ENCODE measurements at places on chromosomes 13 and 19.

- no peak for DNase-seq
Observed at GRCh38 chr19:49201042-49201441, 43.5 kb downstream of the TRPM4 start.

GRCh38 chr13:20826843-20827560 lies 53.2 kb upstream of the EEF1AKMT1 start:
- DNase-seq = no peak

DNA sequence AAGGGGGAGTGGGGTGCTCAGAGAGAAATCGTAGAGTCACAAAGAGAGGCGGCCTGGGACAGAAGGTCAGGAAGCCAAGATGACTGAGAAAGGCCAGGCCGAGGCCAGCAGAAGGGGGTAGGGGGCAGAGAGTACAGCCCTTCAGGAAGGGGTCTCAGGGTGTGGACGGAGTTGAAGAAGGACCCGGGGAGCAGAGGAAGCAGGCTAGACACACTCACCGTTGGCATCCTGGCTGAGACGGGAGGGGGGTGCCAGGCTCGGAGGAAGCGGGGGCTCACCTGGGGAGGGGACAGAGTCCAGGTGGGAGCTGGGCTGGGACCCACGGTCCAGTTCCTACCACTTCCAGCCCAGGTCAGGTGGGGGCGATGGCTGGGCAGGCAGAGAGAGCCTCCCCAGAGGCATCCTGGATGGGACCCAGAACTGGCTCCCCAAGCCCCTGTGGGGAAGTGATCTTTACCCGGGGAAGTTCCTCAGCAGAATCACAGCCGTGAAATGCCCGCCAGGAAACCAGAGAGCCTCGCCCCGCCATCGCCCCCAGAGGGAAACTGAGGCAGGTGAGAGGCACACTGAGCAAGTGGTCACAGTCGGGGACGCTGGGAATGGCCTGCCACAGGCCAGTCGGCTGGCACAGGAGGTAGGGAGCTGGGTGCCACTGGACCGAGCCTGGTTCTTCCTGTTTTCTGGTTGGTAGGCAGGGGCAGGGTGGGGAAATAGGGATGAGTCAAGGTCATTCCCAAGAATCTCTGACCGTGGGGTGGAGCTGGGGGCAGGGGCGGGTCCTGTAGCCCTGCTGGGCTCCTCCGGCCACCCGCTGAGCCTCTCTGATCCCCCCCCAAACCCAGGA lies 1.4 kb downstream of the MATK start:
- DNase-seq = no peak

DNA sequence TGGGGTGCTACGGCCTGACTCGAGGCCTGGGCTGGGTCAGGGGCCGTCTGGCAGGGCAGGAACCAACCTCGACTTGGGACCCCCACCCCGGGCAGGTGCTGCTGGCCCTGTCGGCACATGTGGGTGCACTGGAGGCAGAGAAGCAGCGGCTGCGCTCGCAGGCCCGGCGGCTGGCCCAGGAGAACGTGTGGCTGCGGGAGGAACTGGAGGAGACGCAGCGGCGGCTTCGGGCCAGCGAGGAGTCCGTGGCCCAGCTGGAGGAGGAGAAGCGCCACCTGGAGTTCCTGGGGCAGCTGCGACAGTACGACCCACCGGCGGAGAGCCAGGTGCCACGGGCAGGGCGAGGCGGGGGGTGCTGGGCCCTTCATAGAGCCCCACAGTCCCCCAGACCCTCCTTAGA lies 5.9 kb downstream of the KLC3 start:
- DNase-seq = no peak

- no peak for DNase-seq
Observed at GRCh38 chr13:50387051-50387581, 371.9 kb downstream of the KCNRG start.

DNA sequence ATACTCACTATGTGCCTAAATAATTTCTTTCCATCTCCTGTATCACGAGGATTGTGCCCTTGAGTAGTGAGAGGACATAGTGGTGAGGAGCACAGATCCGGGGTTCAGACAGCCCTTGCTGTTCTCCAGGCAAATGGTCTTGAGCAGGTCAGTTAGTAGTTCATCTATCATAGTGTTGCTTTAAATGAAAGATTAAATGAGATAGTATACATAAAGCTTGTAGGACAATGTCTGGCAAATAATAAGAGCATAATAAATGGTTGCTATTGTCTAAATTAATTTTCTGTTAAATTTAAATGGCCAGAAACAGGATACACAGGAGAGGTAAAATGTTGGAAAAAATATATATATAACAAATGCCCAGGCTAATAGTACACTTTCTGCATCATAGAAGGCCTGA lies 23.4 kb downstream of the FAM124A start:
- no peak for DNase-seq

Measured in thoracic aorta (tissue), 2 donors.